Activated gamma-delta T cell treated with Interleukin-2 at 50 U/mL for 16 hours (primary cell): ENCODE measurements at places on chromosomes 5 and 9.

DNA sequence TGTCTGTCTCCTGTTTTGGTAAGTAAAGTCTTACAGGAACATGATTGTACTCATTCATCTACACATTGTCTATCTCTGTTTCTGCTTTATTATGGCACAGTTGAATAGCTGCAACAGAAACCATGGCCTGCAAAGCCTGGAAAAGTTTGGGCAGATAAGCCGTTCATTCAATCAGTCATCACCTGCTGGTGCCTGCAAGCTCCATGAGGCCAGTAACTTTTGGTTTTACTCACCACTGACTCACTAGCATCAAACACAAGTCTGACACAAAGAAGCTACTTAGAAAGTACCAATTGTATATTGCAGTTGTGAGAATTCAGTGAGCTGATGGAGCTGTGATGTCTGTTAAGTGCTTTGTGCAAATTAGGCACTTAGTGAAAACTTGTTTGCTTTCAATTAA, 373.6 kb upstream of the SGCD start:
- DNase-seq: no peak

GRCh38 chr5:1537603-1538154, 13.9 kb upstream of the LPCAT1 start:
- DNase-seq: no peak

GRCh38 chr5:30804739-30805505, 388.6 kb upstream of the CDH6 start:
- DNase-seq: no peak

GRCh38 chr5:2576823-2577222, 174.7 kb downstream of the IRX2 start:
- no peak for DNase-seq

GRCh38 chr5:28954074-28954473, 1915.7 kb upstream of the CDH9 start:
- DNase-seq: no peak

GRCh38 chr5:9927521-9927997, 297.4 kb upstream of the TAS2R1 start:
- no peak for DNase-seq

GRCh38 chr5:10525124-10525495, 38.8 kb upstream of the ANKRD33B start:
- no peak for DNase-seq
